Subcutaneous adipose tissue (tissue), 4 donors: ENCODE measurements at places on chromosomes 5 and 9. TPM values are rescaled to one million over a fixed set of nuclear protein-coding genes. Genes with fewer than 3 reads are reported as not detected.

The SLC36A3 gene
- not detected for total RNA-seq

The RELL2 gene
- 0.49 TPM for total RNA-seq

The HMMR gene
- total RNA-seq = 1.5 TPM

The CCL28 gene
- total RNA-seq = 1.2 TPM

The PRLR gene
- 4.0 TPM for total RNA-seq

The ANKRD18A gene
- not detected for total RNA-seq

The SPATA31D4 gene
- not detected for total RNA-seq

The ZNF367 gene
- total RNA-seq = 0.49 TPM
